ENCODE measurements at places on chromosomes 3 and 15.

GRCh38 chr3:197736010-197736490, 654 bp downstream of the RUBCN start:
- peak; percentile 64 for DNase-seq

GRCh38 chr15:77224352-77224751, 153.4 kb upstream of the TSPAN3 start:
- no peak for DNase-seq

GRCh38 chr3:87250009-87250408, 22.9 kb downstream of the CHMP2B start:
- no peak for DNase-seq

- DNase-seq: no peak
Measured at GRCh38 chr15:36218322-36218721, 361.1 kb upstream of the CDIN1 start.

DNA sequence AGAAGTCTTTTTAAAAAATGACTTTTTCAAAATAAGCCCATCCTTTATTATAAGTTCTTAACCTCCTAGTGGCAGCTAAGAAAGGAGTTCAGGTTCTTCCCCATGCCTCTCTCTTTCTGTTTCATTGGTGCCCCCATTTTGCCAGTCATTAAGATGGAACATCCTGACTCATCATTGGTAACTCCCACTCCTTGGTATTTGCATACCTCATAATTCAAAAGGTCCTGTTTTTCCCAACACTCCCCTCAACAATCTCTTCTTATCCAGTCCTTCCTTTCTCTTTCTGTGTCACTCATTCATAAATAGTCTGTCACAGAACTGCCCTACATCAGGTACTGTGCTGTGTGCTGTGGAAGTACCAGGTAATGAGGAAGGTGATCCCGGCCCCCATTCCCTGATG, 394.0 kb downstream of the FOXP1 start:
- peak; percentile 44 for DNase-seq

DNA sequence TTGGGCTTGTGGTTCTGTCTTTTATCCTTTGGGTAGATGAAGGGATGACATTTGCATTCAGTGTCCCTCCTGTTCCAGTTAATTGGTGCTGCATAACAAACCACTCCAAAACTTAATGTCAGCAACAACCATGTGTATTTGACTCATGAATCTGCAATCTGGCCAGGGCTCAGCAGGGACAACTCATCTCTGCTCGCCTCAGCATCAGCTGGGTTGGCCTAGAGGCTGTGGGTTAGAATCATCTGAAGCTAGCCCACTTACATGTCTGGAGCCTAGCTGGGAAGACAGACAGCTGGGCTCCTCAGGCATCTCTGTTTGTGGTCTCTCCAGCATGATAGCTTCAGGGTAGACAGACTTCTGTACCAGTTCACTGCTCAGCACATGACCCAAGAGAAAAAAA, 92.0 kb downstream of the TMEM108 start:
- no peak for DNase-seq

- no peak for DNase-seq
Measured at GRCh38 chr3:40764747-40765146, 240.0 kb downstream of the ZNF621 start.

- no peak for DNase-seq
Measured at GRCh38 chr3:187833375-187833774, 88.1 kb upstream of the BCL6 start.

DNA sequence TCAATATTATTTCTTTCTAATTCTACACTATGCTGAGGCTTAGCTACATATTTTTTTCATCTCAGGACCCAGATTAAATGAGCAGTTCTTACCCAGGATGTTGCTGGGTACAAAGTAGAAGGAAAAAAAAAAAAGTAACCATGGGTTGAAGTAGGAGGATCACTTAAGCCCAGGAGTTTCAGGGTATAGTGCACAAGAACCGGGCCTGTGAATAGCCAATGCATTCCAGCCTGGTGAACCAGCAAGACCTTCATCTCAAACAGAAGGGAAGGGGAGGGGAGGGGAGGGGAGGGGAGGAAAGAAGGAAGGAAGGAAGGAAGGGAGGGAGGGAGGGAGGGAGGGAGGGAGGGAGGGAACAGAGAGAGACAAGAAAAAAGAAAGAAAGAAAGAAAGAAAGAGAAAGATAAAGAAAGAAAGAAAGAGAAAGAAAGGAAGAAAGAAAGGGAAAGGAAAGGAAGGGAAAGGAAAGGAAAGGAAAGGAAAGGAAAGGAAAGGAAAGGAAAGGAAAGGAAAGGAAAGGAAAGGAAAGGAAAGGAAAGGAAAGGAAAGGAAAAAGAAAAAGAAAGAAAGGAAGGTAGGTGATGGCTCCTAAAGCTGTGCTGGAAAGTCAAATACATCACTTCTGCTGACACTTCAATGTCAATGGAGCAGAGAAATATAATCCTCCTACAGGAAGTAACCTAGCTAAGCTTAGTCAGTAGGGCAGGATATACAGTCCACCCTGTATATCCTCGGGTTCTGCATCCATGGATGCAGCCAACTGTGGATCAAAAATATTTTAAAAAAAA, 206.8 kb upstream of the TGFBR2 start:
- DNase-seq: no peak

- no peak for DNase-seq
Measured at GRCh38 chr3:127816783-127817405, 5.4 kb downstream of the MGLL start.

DNA sequence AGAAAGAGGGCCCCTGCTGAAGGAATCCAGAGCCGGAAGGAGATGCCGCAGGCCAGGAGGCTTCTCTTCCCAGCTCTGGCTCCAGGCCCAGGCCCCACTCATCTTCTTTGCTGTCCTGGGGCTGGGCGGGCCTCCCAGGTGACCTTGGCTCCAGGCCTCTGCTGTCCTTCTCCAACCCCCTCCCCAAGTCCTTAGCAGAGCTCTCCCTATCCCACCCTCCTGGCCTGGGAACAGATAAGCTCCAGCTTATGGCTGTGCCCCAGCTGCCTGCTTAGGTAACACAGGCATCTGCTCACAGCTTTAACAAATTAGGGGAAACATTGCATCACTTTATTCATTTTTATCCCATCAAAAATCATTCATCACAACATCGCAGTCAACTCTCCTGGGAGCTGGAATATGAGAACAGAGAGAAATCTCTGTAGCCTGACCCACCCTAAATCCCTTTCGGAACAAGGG, 86.9 kb downstream of the SEMA5B start:
- DNase-seq: no peak

GRCh38 chr3:143315766-143316165, 196.2 kb downstream of the CHST2 start:
- no peak for DNase-seq

DNA sequence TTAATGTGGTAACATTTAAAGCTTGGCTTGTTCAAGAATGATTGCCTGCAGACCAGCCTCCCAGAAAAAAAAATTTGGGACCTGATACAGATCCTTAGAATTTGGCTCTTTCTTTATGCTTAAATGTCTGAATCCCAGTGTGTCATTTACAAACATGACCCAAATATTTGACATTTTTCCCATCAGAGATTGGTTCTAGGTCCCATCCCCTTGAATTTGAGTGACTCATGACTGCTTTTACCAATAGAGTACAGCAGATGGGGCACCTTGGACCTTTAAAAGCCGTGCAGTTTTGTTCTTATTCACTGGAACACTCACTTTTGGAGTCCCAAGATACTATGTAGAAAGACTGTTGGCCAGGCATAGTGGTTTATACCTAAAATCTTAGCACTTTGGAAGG, 231.6 kb downstream of the ZIC1 start:
- no peak for DNase-seq

GRCh38 chr3:160127308-160127707, 97.9 kb upstream of the C3orf80 start:
- DNase-seq: no peak

DNA sequence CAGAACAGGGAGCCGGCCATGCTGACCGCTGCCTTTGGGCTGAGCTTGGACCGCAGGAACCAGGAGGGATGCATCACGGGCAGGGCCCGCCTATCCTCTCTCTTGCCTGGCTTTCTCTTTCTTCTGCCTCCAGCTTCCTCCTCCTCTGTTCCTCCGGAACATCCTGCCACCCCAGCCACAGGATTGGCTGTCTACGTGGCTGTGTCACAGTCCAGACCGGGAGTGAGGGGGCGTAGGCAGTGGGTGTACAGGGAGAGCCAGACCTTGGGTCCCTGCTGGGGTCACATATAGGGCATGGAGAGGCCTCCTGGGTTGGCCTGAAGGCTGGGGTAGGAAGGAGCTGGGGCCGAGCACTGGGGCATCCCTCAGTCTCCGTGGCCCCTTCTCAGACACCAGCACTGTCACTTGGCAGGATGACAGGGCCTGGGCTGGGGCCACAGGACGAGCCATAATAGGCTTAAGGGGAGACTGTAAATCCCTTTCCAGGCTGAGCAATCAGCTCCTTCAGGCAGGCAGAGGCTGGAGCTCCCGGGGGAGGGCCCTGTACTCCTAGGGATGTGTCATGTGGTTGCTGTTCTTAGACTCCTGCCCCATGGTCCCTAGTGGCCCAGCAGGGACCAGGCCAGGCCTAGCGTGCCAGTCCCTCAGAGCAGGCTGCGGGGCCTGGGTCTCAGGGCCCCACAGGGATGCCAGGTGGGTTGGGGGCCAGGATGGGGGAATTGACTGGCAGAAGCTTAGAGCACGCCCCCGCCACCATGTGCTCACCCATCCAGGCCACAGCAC, 25.4 kb downstream of the LINGO1 start:
- DNase-seq: no peak

DNA sequence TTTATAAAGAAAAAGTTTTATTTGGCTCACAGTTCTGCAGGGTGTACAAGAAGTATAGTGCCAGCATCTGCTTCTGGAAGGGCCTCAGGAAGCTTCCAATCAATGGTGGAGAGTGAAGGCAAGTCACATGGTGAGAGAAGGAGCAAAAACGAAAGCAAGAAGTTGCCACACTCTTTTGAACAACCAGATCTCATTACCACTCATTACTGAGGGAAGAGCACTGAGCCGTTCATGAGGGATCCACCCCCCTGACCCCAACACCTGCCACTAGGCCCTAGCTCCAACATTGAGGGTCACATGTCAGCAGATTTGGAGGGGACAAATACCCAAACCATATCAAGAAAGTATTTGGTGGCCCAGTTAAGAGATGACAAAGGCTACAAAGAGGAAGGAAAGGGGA, 239.3 kb upstream of the UBE2E1 start:
- DNase-seq: no peak

DNA sequence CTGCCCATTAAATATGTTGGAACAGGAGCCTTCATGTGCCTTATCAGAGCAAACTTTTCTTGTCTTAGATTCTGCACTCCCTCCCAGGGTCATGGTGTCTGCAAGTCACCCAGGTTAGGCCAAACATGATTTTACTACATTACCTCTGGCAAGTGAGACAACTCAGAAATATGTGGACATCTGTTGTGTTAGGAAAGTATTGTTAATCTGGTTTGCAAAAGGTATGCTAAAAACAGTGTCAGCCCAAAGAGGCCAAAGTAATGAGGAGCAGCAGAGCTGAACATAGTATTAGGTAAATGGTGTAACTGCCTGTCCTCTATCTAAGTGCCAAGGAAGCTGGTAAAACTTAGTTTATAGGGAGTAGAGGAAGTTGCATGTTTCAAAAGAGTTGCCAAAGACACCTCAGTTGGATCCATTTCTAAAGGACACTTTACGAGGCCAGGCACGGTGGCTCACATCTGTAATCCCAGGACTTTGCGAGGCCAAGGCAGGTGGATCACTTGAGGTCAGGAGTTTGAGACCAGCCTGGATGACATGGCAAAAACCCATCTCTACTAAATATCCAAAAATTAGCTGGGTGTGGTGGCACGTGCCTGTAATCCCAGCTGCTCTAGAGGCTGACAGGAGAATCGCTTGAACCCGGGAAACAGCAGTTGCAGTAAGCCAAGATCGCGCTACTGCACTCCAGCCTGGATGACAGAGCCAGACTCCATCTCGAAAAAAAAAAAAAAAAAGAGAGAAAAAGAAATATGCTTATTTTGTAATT, 22.5 kb upstream of the PPIB start:
- DNase-seq: no peak

GRCh38 chr3:42061713-42062380, 29.3 kb upstream of the TRAK1 start:
- DNase-seq: no peak

DNA sequence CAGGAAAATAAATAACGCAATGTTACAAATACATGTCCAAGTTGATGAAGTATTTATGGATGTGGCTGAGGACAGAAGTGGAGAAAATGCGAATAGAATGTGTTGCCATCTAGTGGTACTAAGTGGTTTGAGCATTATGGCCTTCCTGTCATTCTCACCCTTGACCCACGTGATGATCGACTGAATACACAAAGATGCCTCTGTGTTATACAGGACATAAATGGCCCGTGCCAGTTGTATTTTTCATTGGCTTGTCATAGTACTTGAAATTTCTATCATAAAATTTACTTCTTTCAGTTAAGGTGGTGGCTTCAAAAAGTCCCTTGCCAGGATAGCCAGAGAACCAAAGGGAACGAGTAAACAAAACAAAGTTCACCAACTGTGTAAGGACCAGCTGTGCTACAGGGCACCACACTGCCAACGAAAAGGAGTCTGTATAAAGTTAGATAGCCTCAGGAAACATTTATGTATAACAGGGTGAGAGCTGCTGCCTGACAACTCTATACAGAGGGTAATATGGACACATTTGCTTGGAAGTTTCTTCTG, 103.7 kb downstream of the MYH15 start:
- peak; percentile 39 for DNase-seq

DNA sequence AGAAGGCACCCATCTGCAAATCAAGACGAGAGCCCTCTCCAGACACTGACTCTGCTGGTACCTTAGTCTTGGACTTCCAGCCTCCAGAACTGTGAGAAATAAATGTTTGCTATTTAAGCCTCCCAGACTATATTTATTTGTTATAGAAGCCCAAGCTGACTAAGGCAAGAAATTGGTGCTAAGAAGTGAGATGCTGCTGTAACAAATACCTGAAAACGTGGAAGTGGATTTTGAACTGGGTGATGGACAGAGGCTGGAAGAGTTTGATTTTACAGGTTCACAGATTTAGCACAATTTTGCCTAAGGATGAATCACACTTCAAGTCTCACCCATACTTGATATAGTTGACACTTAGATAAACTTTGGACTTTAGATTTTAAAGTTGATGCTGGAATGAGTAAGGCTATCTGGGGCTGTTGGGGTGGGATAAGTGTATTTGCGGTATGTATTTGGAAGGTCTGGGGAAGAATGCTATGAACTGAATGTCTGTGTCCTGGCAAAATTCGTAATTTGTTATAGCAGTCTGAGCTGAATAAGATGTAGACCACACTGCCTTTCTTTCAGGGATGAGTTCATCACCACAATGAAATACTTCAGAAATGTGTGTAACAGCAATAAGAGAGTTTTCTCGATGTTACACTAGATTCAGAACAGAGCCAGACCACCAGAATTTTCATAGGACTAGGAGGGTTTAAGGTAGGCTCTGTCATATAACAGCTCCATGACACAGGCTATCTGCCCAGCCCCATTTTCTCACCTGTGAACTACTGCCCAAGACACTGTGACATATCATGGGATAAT, 120.5 kb upstream of the LMCD1 start:
- DNase-seq: no peak
